Iris pigment epithelial cell (primary cell): ENCODE measurements at places on chromosomes 6 and 20.
A peak's percentile ranks its signal among the peaks of the same experiment; 100 is the strongest.

- no peak for DNase-seq
Observed at GRCh38 chr20:49457444-49457843, 25.0 kb downstream of the KCNB1 start.

- DNase-seq = no peak
Observed at GRCh38 chr6:47256981-47257730, 52.5 kb downstream of the TNFRSF21 start.

GRCh38 chr6:13763740-13764381 lies 50.5 kb downstream of the MCUR1 start:
- no peak for DNase-seq

DNA sequence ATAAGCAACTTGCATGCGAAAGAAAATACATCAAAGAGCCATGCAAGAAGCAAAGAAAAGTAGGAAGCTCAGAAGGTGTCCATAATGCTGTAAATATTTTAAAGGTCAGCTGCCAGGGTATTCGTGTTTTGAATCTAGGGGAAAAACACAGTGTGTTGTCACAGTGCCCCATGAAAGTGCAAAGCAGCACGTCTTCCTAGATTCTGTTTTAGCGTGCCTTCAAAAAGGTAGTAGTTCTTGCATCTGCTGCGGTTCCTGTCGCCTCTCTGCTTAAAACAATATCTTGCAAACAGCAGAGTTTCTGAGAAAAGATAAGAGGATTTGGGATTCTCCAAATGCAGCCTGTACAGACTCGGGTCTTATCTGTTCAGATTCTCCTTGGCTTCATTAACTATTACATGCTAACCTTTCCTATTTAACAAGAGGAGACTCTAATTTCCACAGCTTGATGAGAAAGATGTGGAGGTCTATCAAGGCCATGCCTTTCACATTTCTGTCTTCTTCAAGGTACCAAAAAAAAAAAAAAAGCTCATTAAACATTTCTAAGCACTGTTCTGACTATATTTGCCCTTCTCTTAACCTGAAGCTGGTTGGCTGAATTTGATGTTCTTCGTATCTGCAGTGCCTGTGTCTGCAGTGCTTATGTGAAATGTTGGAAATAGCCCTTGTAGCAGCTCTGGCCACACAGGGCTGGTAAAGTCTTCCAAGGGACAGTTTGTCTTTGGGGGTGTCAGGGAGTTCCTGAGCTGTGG lies 297.5 kb downstream of the ADGB start:
- DNase-seq = no peak

- DNase-seq = peak; percentile 53
Observed at GRCh38 chr6:1614448-1615150, 4.9 kb downstream of the FOXC1 start.

DNA sequence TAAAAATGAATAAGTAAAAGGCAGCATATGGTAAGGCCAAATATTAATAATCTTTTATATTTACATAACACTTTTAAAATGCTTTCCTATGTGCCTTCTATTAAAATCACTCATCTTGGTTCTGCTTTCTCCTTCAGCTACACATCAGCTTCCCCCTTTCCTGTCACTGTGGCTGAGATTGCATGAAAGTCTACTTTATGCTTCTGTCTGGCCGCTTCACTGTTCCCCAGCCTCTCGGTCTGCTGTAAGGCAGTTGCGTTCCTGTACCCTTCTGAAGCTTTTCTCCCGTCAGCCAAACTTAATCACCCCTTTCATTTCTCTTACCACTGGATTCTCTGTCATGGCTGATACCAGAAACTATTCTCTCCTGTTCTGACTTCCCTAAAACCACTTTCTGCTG lies 34.6 kb downstream of the SOX4 start:
- DNase-seq = no peak

DNA sequence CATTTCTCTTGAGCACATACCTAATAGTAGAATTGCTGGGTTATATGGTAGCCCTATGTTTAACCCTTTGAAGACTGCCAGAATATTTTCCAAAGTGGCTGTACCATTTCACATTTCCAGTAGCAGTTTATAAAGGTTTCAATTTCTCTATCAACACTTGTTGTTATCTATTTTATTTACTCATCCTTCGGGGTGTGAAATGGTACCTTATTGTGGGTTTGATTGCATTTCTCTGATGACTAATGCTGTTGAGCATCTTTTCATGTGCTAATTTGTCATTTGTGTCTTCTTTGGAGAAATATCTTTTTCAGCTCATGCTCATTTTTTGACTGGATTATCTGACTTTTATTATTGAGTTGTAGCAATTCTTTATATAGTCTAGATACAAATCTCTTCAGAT lies 5.4 kb downstream of the ENPP4 start:
- DNase-seq = no peak

GRCh38 chr6:130560231-130560630 lies 194.4 kb downstream of the TMEM200A start:
- DNase-seq = peak; percentile 21

GRCh38 chr6:10659699-10660348 lies 34.6 kb downstream of the C6orf52 start:
- no peak for DNase-seq
